ENCODE measurements at places on chromosomes 12 and 14.

- no peak for DNase-seq
These were observed 228.8 kb upstream of the RGS6 start for GRCh38 chr14:71703477-71703876.

GRCh38 chr12:104957719-104958000 is 430 bp downstream of the SLC41A2 start:
- DNase-seq, result peak; percentile 4

DNA sequence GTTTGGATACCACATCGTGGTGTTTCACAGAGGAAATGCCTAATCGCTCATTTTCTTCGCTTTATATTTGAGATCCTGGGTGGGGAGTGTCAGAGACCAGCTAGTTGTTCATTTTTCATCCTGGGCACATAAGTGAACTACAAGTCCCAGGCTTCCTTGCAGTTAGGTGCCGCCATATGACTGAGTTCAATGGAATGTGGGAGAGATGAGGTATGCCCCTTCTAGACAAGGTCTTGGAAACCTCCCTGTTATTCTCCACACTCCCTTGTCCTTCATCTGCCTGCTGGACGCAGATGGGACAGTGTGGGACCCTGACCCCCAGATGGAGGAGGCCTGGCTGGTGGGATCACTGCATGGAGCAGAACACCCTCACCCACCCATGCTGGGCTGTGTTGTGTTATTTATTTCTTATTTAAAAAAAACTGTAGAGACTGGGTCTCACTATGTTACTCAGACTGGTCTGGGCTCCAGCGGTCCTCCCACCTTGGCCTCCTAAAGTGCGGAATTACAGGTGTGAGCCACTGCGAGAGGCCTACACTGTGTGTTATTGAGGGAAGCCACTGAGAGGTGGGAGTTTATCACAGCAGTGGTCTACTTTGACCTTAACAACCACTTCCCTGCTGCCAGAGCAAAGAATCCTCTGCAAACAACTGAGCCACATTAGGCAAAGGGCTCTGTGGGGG is 42.9 kb upstream of the VRK1 start:
- DNase-seq, result no peak

DNA sequence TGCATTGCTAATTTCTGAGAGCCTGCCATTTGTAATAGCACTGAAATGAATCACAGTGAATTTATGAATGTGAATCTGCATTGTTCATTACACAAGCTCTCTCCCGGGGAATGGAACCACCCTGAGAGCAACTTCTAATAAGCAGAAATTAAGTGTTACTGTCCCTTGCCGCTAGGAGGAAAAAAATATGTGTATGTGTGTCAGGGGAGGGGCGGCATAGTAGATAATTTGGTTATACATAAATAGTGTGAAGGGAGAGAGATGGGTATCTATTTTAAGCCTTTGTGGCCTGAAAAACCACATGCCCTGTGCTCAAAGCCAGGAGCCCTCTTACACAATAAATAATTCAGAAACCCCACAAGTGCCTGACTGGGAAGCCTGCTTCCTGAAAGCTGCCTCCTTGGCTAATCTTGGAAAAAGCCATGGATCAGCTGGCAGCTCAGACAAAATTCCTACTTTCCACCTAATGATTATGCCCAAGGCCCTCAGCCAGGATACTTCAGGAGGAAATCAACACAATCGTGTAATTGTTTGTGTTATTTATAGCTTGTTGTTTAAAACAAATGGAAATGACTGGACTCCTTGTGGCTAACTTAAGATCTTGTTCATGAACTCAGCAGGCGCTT is 366.2 kb upstream of the KITLG start:
- no peak for DNase-seq

GRCh38 chr12:55392032-55392795 is 8.1 kb upstream of the OR6C65 start:
- DNase-seq, result no peak

DNA sequence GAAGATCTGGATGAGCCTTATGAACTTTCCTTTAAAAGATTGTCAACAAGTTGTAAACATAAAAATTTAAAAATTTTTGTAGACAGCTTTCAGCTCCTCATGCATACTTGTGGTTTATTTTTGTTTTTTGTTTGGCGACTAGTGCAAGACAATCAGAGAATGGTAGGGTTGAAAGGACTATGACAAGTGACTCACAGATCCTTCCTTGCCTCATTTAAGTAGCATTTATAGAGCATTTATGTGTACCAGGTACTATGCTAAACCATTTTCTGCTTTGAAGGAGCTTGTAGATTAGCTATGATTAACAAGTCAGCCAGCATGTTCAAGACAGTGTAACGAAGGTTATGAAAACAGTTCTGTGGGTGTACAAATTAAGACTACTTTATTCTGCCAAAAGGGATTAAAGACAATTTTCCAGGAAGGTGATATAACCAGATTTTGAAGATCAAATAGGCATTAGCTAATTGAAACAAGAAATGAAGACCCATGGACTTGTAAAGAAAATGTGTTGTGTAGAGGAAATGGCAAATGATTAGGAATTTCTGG is 122.0 kb downstream of the PCNX1 start:
- DNase-seq, result no peak

DNA sequence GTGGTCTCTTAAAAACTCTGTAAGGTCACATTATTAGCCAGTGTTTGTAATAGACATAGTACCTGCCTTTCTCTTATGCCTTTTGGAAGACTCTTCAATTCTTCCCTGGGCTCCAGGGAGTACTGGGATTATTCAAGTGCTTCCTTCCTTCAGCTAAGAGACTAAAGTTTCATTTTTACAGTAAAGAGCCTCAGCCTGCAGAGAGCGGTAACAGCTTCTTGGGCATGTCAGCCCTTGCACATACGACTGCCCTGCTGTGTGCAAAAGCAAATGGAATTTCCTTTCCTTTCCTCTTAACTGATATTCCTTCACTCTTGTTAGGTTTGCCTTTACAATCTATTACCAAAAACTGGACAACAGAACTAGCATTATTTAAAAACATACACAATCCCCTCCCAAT is 32.9 kb upstream of the AMIGO2 start:
- no peak for DNase-seq

GRCh38 chr12:113063396-113064350 is 7.1 kb downstream of the DTX1 start:
- no peak for DNase-seq

DNA sequence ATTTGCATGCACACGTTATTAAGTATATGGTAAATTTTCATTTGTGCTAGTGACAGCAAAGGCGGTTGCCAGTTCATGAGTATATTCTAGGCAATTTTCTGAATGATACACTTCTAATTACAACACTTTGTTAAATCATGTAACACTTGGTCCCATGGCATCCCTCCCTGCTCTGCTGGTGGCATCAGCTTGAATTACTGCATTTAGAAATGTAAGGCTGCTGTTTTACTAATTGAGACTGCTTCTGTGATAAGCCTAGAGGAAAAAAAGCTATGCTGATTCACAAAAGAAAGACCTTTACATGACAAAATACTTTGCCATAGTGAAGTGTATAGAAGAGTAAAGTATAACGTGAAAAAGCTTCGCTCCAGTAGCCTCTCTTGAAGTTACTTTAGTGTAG is 636.1 kb downstream of the KCNH5 start:
- DNase-seq, result no peak

- DNase-seq, result no peak
These were observed 21.3 kb downstream of the PRKD1 start for GRCh38 chr14:29906256-29906870.

DNA sequence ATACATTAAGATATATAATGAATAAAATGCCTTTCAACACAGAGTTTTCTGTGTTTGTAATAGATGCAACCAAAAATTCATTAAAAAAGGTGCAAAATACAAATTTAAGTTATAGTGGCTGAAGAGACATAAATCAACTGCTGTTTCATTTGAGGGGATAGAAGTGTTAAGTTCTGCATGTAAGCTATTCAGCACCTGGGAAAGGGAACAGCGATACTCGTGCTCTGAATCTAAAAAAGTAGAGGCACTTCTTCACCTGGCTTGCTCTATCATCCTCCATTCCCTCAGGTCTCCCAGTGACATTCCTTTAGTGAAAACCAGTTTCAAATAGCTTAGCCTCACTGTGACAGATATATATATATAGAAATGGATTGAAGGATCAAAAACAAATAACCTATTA is 222.6 kb downstream of the ACSS3 start:
- DNase-seq, result no peak
